ENCODE measurements at places on chromosomes 13 and 19. TPM values are rescaled to one million over a fixed set of nuclear protein-coding genes. Genes with fewer than 3 reads are reported as not detected.

ZNF534 gene
- total RNA-seq, result not detected

DNA sequence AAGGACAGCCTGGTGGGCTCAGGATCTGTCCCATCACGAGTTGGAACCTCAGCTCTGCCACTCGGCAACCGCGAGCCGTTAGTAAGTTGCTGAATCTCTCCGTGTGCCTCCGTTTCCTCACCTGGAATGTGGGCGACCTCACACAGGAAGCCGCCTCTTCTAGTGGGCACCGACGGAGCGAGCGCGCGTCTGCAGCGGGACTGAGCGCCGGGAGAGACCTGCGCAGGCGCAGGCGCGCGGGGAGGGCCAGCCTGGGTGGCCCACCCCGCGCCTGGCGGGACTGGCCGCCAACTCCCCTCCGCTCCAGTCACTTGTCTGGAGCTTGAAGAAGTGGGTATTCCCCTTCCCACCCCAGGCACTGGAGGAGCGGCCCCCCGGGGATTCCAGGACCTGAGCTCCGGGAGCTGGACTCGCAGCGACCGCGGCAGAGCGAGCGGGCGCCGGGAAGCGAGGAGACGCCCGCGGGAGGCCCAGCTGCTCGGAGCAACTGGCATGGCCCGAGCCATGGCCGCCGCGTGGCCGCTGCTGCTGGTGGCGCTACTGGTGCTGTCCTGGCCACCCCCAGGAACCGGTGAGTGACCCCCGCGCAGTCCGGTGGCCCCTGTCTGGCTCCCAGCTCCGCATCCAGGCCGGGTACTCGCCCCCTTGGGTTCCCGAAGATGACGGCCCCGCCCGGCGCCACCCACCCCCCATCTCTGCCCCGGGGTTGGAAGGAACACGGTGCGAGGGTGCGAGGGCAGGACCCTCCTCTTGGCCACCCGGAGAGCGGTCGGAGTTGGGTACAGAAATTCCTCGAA lies at the start of gene PVR:
Gene PVR, plus strand, starts transcription at position 306 of the 797 bp plus-strand sequence. Its CDS starts 187 bp downstream, at position 493.
- peak; percentile 83 for DNase-seq

HSH2D gene
- total RNA-seq, result not detected

DNA sequence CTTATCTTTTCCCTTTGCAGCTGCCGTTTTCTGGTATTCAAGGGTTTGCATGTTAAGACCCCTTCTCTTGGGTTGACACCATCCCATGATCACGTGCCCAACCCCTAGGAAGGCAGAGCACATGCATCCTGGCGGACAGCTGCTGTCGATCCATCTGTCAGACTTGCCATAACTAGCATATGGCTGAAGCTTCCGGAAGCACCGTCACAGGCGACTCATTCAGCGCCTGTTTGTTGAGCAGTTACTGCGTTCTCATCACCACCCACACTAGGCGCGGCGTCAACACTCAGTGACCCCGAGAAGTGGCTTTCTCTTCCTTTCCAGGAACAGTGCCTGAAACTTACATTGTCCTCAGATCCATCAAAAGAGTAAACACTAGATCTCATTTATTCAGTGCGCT lies 93.6 kb downstream of the SOX1 start:
- DNase-seq, result no peak

DNA sequence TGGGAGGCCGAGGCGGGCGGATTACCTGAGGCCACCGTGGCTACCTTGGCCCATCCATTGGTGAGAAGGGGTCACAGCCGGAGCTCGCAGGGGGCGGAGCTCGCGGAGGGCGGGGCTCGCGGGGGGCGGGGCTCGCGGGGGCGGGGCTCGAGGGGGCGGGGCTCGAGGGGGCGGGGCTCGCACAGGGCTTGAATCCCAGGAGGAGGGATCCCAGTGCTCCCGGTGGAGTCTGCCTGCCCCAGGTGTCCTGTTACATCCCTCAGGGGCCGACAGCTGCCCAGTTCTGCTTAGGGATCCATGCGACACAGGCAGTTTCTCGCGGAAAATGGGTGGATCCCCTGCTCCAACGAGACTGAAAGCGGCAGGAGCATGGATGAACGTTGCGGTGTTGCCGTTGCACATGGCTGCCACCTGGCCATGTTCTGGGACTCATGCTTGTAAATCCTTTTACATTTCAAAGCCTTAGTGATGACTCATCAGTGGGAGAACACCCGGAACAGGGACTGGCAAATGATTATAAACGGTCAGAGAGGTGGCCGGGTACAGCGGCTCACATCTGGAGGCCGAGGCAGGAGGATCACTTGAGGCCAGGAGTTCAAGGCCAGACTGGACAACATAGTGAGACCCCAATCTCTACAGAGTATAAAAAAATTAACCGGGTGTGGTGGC lies 25.1 kb downstream of the TMPRSS9 start:
- DNase-seq, result peak; percentile 18

- DNase-seq, result no peak
Observed at GRCh38 chr19:8460516-8461298, 15.9 kb downstream of the HNRNPM start.

DNA sequence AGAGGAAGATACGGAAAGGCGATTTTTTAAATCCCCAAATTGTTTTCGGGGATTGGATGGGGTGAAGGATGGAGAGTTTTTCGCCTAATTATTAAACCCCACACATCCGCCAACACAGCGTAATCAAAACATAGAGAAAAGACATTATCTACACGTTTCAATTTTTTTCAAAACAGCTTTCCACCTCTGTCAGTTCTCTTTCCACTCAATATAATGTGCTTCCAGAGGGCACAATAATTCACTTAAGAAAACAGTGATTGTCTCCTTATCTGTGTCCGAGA lies 435 bp upstream of the OBI1 start:
- DNase-seq, result no peak

DNA sequence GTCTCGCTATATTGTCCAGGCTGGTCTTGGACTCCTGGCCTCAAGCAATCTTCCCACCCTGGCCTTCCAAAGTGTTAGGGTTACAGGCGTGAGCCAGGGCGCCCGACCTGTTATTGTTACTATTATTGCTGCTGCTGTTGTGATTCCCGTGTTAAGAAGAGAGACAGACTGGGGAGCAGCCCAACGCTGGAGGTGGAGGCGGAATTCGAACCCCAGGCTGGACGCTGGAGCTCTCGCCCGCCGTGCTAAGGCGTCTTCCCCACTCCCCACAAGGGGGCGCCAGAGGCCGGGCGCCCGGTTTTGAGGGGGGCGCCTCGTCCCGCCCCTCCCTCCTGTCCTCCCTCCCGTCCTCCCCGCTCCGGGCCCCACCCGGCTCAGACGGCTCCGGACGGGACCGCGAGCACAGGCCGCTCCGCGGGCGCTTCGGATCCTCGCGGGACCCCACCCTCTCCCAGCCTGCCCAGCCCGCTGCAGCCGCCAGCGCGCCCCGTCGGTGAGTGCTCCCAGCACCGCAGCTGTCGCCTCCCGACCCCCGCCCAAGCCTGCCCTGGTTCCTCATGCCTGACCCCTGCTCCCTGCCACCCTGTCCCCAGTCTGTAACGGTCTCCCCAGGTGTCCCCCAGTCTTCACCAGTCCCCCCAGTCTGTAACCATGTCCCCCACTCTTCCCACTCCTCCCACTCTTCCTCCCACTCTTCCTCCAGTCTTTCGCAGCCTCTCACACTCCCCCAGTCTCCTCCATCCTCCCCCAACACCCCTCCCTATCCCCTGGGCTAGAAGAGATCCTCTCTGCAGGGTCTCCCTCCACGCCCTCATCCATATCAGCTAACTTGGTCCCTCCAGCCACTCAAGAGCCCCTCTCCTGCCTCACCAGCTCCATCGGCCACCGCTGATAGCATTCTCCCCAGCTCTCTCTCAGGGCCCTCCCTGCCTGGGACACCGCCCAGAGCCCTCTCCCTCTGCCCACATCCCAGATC lies at the start of gene EHD2:
Gene EHD2, plus strand, starts transcription at position 377 of the 976 bp plus-strand sequence. CDS start 3,191 bp downstream, outside the sequence.
- DNase-seq, result peak; percentile 61

- DNase-seq, result no peak
Observed at GRCh38 chr19:58382997-58383603, 2.3 kb upstream of the ZNF837 start.

DNA sequence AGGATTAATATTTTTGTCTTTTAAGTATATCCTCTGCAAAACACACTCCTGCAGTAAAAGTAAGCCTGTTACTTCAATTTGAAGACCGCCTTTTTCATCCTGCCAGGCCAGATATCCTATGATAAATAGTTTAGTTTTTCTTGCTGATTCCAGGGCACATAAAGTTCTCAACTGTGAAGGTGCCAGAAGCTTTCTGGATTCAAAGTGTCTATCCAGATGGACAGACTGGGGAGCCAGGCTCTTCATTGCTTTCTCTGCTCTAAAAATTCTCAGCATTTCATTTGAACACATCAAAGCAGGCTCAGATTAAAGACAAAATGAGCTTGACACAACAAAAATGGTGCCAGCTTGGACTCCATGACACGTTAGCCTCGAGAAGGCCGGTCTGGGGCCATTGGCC lies 53.6 kb upstream of the UBL3 start:
- no peak for DNase-seq

DNA sequence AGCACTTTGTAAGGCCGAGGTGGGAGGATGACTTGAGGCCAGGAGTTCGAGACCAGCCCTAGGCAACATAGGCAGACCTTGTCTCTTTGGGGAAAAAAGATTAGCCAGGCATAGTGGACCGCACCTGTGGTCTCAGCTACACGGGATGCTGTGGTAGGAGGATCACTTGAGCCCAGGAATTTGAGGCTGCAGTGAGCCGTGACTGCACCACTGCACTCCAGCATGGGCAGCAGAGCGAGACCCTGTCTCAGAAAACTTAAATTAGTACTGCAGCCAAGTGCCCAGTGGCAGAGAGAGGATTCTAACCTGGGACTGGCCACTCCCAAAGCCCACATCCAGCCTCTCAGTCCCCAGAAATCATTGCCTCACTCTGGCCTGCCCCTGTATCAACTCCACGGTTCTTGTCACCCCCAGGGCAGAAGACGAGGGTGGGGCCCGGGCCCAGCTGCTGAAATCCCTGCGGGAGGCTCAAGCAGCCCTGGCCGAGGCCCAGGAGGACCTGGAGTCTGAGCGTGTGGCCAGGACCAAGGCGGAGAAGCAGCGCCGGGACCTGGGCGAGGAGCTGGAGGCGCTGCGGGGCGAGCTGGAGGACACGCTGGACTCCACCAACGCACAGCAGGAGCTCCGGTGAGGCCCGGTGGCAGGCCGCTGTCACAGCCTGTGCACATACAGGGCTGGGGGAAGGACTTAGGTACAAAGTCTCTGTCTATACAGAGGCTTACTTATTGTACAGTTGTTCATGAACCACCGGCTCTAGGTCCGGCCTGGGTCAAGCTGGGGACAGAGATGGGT lies 53.4 kb downstream of the KCNC3 start:
- no peak for DNase-seq

URAD gene
- not detected for total RNA-seq

DNA sequence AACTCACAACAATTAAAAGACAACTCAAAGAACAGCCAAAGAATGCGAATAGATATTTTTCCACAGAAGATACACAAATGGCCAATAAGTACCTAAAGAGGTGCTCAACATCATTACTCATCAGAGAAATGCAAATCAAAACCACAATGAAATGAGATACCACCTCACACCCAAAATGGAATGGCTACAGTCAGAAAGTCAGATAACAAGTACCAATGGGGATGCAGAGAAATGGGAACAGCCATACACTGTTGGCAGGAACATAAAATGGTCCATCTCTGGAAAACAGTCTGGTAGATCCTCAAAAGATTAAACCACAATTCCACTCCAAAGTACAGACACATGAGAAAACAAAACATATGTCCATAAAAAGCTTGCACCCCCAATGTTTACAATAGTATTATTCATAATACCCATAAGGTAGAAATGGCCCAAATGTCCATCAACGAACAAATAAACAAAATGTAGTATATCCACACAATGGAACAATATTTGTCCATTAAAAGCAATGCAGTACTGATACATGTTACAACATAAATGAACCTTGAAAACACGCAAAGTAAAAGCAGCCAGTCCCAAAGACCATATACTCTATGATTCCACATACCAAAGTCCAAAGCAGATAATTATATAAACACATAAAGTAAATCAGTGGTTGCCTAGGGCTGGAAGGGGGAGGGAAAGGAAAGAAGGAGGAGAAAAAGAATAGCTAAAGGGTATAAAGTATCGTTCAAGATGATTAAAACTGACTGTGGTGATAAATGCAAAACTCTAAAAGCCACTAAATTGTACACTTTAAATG lies 19.6 kb downstream of the USP12 start:
- DNase-seq, result no peak

DNA sequence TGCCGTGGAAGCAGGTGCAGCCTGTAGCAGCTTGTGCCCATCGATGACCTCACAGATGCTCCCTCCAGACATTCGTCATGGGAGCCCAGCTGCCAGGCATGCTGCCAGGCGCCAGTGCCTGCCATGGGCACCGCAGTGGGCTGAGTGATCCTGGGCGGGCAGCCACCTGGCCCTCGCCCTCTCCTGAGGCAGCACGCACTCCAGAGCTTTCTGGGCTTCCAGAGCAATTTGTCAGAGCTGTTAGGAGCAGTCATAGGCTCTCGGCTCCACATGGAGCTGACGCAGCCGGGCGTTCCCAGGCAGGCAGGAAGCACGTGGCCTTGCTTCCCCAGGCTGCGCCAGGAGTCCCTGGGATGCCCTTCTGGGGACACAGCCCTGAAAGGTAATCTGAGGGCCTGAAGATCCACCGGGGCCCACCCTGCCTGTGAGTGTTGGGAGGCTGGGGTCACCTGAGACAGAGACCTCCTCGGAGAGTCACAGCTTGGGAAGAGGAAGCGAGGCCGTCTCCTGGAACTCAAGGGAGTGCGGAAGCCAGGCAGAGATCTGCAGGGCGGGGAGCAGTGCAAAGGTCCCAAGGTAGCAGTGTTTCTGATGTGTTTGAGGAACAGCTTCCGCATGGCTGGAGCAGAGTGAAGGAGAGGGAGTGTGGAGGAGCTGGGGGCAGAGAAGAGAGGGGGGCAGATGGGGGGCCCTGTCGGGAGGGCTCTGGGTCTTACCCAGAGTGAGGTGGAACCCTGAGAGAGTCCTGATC lies 50.6 kb downstream of the DPF1 start:
- peak; percentile 17 for DNase-seq

GRCh38 chr13:50990818-50991506 lies 81.4 kb downstream of the RNASEH2B start:
- peak; percentile 30 for DNase-seq

GRCh38 chr19:13856497-13856896 lies 20.4 kb upstream of the NANOS3 start:
- no peak for DNase-seq

ZNF414 gene
- 14.5 TPM for total RNA-seq

PRTN3 gene
- not detected for total RNA-seq

DNA sequence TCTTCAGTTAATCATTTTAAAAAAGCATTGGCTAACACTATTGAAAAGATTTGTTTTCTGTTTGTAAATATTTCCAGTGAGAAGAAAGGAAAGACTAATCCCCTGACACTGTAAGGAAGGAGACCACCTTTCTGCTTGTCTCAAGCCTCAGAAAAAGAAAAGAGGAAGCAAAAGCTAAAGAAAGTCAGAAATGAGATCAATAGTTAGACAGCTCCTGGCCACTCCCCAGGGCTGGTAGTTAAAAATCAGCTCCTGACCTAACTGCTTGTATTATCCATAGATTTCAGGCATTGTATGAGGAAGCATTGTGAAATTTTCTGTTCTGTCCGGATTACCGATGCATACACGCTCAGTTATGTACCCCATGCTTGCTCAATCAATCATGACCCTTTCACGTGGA lies 76.6 kb downstream of the ZNF486 start:
- no peak for DNase-seq

DIRAS1 gene
- total RNA-seq, result 0.09 TPM

- peak; percentile 63 for DNase-seq
Observed at GRCh38 chr19:42440357-42441048, 2.2 kb downstream of the CXCL17 start.

- no peak for DNase-seq
Observed at GRCh38 chr19:13078897-13079541, 23.6 kb downstream of the LYL1 start.

Measured in endothelial cell of umbilical vein (primary cell).